ENCODE measurements at places on chromosomes 6 and 20.

DNA sequence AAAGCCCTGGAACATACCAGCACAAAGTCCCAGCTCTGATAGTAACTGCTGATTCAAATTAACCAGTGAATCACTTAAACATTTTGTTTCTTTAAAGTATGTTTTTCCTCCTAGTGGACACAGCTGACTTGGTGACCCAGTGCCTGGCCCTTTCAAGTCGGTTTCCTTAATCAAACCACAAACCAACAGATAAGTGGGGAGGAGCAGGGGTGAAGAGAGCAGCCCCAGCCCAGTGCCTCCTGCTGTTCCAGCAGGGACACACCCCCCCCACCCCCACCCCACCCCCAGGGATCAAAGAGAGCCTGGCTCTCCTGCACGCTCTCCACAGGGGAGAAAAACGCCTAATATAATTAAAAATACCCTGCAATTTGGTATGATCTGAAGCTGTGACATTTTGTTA is 55.4 kb upstream of the TBXT start:
- DNase-seq = no peak

GRCh38 chr6:106496823-106497222 is 132.5 kb downstream of the RTN4IP1 start:
- no peak for DNase-seq

DNA sequence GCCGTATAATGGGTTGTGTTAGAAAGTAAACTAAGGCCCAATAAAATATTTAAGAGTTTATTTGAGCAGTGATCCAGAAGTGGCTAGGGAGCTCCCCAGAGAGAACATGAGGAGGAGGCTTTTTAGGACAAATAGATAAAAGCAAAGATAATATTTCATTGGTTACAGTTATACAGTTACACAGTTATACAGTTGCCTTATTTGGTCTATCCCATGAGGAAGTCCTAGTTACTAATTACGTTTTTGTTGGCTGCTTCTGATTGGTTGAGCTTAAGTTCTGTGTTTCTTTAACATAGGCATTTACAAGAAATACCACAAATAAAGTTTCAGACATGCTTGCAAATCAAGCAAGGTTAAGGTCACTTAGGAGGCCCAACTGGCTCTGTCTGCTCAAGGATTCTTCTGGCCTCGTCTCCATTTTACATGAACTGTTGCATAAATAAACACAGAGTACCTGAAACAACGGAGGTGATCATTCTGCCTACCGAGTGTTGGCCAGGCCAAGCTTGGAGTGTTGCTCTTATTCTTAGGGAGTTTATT is 7.0 kb downstream of the UBD start:
- DNase-seq = no peak

GRCh38 chr6:119495230-119495683 is 145.7 kb upstream of the MAN1A1 start:
- DNase-seq = no peak

GRCh38 chr6:108630050-108630714 is 69.5 kb downstream of the FOXO3 start:
- DNase-seq = no peak

GRCh38 chr6:49524541-49524940 is 24.8 kb downstream of the GLYATL3 start:
- DNase-seq = no peak

GRCh38 chr6:44397424-44398164 is 10.1 kb downstream of the CDC5L start:
- no peak for DNase-seq

- no peak for DNase-seq
Measured at GRCh38 chr20:42432496-42433334, 757.0 kb downstream of the PTPRT start.

- no peak for DNase-seq
Measured at GRCh38 chr6:67736816-67737215, 898.3 kb upstream of the ADGRB3 start.

GRCh38 chr20:45044601-45045000 is 56.3 kb downstream of the KCNS1 start:
- no peak for DNase-seq
